ENCODE measurements at places on chromosomes 5 and 9.

- DNase-seq, result no peak
Observed at GRCh38 chr5:116320486-116320885, 235.7 kb downstream of the COMMD10 start.

DNA sequence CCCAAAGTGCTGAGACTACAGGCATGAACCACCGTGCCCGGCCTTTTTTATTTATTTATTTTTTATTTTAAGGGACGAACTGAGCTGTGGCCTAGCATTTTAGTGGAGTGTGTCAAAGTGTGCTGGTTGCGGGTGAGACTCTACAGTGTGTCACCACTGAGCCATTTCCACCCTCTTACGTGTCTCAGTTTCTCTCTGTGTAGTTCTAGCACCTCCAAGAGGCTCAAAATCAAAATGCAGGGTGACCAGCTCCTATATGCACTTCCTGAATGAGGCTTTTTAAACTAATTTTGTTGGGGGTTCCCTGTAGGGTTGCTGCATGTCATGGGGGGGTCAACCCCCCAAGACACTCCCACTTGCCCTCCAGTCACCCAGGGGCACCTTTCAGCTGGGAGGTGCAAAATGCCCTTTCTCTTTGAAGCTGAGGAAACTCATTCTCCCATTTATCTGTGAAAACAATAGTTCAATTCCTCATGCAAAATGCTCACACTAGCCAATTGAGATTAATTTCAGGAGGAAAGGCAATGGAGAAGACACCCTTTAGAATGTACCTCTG lies 69.3 kb downstream of the COL15A1 start:
- no peak for DNase-seq

GRCh38 chr5:121681229-121681855 lies 170.3 kb upstream of the FTMT start:
- DNase-seq, result no peak

- no peak for DNase-seq
Observed at GRCh38 chr5:14216902-14217301, 73.8 kb downstream of the TRIO start.

DNA sequence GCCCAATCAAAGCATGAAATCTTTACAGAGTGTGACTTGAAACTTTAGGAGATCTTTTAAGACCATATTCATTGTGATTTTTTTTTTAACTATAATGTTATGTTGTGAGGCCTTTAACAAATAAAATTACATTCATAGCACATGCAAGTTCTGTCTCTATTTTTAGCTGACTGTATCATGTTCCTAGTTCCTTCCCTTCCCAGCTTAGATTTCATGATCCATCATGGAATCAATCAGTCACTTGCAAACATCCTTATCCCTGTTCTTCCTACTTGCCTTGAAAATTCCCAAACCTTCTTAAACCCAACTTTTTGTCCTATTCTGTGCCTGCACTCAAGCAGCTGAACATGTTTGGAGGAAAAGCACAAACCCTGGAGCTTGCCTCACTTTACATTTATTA lies 141.8 kb downstream of the DMXL1 start:
- no peak for DNase-seq

GRCh38 chr5:1005904-1006655 lies 2.5 kb upstream of the NKD2 start:
- DNase-seq, result no peak

GRCh38 chr9:16152276-16153101 lies 599.6 kb downstream of the CCDC171 start:
- DNase-seq, result no peak

DNA sequence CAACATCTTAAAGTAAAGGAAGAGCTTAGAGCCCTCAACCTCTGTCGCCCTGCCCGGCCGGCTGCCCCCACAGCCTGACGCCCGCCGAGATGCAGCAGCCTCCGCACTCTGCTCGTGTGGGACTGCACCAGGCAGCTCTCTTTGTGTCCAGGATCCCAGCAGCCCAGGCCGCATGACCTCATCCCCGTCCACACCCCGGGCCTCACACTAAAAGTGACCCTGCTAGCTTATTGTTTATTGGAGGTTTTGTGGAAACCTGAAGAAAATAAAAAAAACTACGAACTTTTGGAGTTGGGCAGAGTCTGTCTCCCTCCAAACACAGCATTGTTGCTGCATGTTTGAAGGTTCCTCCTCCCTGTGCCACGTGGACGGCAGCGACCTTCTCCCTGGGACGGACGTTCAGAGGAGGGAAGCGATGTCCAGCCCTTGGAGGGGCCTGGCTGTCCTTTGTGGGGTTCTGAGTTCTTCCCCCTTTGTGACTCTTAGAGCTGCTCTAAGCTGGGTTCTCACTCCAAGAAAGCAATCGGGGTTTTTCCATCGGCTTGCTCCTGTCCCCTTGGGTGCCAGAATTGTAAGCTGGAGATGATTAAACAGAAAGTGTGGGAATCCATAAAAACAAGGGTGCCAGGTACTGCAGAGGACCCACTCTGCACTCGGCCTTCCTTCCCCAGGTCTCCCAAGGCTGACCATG lies 103.5 kb upstream of the COL5A1 start:
- DNase-seq, result no peak

DNA sequence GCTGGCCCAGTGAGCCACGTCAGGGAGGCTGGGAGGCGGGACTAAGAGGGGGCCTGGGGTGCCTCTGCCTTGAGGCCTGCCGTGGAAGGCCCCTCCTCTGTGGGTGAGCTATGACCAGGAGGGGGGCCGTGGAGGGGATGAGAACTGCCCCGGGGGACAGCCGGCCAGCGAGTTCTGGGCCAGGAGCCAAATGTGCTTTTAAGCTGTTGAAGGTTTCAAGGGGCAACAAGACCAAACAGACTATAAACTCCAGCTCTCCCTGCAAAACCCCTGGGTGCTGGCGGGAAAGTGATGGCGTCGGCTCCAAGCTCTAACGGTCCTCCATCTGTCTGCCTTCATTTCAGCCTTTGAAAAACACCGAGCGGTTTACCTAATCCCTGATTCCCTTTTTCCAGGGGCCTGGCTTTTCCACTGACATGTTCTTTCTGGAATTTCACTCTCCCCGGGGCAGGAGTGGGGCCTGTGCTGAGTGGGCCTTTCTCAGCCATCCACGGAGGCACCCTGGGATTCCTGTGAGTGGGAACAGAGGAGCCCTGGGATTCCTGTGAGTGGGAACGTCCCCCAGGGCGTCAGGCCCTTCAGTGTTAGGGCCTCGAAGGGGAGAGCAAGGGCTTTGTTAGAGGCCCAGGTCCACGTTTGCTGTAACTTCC lies 65.6 kb downstream of the COL5A1 start:
- DNase-seq, result peak; percentile 88

GRCh38 chr5:14766584-14766983 lies 102.1 kb downstream of the OTULIN start:
- DNase-seq, result no peak

- no peak for DNase-seq
Observed at GRCh38 chr9:88236511-88237478, 98.5 kb upstream of the SPATA31C2 start.

DNA sequence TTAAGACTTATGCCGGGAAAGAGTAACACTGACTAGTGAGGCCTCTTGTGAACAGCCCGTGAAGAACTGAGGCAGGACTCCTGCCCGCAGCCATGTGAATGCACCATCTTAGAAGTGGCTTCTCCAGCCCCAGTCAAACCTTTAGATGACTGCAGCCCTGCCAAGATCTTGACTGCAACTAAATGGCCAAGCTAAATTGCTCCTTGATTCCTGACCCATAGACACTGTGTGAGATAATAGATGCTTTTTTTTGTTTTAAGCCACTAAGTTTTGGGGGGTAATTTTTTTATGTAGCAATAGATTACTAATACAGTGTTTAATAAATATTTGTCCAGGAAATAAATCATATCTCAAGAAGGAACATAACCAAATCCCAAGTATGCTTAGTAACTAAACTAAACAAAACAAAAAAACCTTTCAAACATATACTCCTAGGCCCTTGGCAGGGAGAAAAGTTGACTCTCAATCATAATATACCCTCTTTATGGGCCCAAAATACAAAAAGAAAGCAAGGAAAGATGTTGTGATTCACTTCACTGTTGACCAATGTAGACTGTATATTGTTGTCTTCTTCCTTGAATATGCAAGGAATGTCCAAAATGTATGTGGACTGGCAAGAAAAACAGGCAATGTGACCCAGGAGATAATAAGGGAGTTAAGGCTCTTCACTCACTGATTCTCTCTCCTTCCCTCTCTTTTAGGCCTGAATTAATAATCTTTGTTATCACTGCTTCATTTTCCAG lies 79.7 kb upstream of the ZNF366 start:
- no peak for DNase-seq

- DNase-seq, result no peak
Observed at GRCh38 chr5:173923218-173924095, 35.3 kb downstream of the CPEB4 start.

DNA sequence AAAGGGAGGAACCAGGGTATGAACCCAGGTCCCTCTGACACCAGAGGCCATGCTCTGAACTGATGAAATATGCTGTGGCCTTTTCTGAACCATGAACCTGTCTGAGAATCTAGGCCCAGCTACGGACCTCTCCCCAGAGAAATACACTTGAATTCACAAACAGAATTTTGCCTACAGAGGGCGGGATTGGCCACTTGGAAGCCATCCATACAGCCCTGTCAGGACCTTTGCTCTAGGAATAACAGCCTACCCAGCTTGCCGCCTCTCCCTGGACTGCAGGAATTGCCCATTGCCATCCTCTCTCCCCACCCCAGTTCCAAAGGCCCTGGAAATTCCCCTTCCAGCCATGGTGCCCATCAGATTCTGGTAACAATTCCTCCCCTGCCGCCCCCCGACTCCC lies 26.6 kb downstream of the MORN5 start:
- DNase-seq, result no peak

GRCh38 chr5:104126980-104127379 lies 564.4 kb upstream of the NUDT12 start:
- DNase-seq, result no peak

DNA sequence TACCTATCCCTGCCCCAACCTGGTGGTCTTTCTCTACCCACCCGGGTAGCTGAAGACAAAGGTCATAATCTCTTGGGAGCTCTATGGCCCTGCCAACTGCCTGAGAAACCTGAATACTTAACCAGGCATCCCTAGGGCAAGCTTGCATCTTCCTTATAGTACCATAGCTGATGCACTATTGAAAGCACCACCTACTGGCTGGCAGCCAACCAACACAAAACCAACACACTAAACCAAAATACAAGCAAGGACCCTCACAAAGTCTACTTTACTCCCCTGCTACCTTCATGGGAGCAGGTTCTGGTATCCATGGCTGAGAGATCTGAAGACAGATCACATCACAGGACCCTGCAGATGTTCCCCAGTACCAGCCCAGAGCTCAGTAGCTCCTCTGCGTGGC lies 171.8 kb upstream of the TAS2R1 start:
- DNase-seq, result no peak

- DNase-seq, result no peak
Observed at GRCh38 chr5:74500110-74500917, 140.2 kb downstream of the ENC1 start.

GRCh38 chr9:114289106-114289505 lies 33.8 kb upstream of the ORM1 start:
- DNase-seq, result no peak

- DNase-seq, result no peak
Observed at GRCh38 chr9:73153793-73154227, 2.1 kb downstream of the ANXA1 start.

- DNase-seq, result no peak
Observed at GRCh38 chr5:54904425-54904824, 81.0 kb downstream of the ESM1 start.

DNA sequence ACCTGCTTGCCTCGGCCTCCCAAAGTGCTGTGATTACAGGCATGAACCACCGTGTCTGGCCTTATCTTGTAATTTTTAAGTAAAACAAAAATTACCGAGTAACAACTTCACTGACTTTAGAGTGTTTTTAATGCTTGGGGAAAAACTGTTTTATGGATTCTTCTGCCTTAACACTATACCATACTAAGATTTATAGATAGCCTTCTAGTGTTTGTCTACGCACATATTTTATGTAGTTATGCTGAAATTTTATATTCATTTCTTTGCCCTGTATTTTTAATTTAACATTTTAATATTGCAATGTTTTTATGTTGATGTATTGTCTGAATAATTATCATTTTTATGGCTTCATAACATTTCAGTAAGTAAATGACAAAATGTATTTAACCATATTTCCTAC lies 96.4 kb upstream of the FTMT start:
- no peak for DNase-seq

DNA sequence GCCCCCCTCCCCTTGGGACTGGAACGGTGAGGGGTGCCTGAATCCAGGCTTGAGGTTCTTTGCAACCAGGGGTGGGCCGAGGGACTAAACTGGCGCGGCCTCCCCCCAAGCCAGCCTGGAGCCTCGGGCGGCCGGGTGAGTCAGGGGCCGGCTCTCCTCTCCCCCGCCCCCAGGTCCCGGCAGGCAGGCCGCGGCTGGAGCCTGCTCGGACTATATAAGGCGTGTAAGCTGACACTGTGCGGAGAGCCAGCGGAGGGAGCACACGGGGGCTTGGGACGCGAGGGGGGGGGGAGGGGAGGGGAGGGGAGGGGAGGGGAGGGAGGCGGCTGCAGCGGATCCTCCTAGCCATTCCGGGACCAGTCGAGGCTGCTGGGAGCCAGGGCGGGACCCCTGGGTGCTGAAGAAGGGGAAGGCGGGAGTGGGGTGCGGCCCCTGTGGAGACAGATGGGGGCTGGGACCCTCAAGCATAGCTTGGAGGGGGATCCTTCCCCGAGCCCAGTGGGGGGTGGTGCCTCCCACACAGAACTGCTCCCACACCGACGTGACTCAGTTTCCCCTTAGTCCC lies 595 bp downstream of the PDLIM7 start:
- DNase-seq, result peak; percentile 32

- no peak for DNase-seq
Observed at GRCh38 chr5:71924325-71924724, 182.9 kb upstream of the MAP1B start.

GRCh38 chr9:134621558-134622110 lies 20.0 kb upstream of the COL5A1 start:
- no peak for DNase-seq

DNA sequence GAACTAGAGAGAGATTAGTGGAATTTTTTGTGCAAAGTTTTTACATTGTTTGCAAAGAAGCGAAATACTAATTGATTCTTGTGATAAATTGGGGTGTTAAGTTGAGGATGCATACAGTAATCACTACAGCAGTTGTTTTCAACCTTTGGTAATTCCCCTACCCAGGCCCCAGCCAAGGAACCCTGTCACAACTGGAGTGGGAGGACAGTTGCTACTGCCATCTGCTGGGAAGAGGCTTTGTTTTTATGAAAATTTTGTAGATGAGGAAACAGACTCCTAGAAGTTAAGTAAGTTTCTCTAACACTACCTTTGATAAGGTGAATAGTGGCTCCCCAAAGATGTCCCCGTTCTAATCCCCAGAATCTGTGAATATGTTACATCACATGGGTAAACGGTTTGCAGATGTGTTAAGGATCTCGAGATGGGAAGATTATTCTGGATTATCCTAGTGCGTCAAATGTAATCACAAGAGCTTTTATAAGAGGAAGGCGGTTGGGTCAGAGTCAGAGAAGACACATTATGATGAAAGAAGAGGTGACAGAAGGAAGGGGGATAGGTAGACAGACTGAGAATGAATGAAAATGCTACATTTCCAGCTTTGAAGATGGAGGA lies 34.0 kb upstream of the PPP1R2B start:
- DNase-seq, result no peak

- peak; percentile 51 for DNase-seq
Observed at GRCh38 chr9:136327304-136327974, at the start of gene GPSM1. GPSM1 (plus strand) TSS chr9:136327539; CDS start chr9:136327696, 157 bp downstream.

GRCh38 chr5:32474209-32474854 lies 29.8 kb upstream of the ZFR start:
- peak; percentile 52 for DNase-seq

- no peak for DNase-seq
Observed at GRCh38 chr5:154491941-154492340, 13.9 kb upstream of the HAND1 start.

Data from NCI-H2171 (cell line).